ENCODE measurements at places on chromosomes 4 and X.

GRCh38 chr4:6257247-6258025 is 12.2 kb upstream of the WFS1 start:
- no peak for DNase-seq

- peak; percentile 60 for DNase-seq
These were observed 57.2 kb upstream of the FAM9C start for GRCh38 chrX:13101441-13102139.

- no peak for DNase-seq
These were observed 208.5 kb upstream of the FAT1 start for GRCh38 chr4:186932196-186932595.

- DNase-seq = no peak
These were observed 56.5 kb downstream of the ANTXR2 start for GRCh38 chr4:80016506-80016905.

DNA sequence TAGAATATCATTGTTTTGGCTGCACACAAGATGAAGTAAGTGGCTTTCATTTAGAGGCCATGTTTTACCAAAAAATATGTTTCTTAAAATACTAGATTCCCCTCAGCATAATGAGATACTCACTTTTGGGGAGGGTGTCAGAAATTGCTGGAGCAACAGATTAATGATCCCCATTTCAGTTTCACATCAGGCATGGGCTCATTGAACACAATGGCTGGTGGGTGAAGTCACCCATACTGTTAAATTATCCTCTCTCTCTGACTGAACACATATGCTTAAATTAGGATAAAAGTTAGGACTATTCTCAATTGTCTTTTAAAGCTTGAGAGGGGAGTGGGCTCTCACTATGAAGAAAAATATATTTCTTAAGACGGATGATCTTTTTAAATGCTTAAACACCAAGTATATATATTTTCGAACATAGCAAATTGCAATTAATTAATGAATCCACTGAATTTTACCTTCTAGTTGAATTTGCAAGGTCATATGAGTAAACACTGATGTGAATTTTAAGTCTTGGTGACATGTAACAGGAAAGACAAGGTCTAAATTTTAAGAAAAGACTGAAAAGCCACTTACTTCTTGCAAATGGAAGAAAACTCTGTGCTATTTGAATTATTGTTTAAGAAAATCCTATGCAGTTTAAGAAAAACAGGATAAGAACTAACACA is 2.5 kb downstream of the GPM6A start:
- DNase-seq = no peak

DNA sequence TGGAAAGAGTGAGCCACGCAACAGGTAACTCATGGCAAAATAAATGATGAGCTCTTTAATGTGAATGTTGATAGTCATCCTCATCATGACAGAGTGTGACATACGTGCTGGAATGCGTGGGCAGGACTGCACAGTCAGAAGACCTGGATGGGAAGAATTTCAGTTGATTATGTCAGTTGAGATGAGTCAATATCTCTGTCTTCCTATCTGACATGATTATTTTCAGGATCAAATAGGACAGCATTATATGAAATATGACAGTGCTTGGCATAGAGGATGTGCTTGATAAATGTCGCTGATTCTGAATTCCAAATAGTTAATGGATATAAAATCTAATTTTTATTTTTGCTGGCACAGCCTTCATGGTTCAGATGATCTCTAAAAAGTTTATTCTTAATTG is 95.1 kb downstream of the IL15 start:
- no peak for DNase-seq

- no peak for DNase-seq
These were observed 22.3 kb upstream of the DCUN1D4 start for GRCh38 chr4:51820443-51821234.

- no peak for DNase-seq
These were observed 600 bp downstream of the RADX start for GRCh38 chrX:106612393-106612763.

- no peak for DNase-seq
These were observed 93.3 kb downstream of the AKAP4 start for GRCh38 chrX:50107470-50107869.

DNA sequence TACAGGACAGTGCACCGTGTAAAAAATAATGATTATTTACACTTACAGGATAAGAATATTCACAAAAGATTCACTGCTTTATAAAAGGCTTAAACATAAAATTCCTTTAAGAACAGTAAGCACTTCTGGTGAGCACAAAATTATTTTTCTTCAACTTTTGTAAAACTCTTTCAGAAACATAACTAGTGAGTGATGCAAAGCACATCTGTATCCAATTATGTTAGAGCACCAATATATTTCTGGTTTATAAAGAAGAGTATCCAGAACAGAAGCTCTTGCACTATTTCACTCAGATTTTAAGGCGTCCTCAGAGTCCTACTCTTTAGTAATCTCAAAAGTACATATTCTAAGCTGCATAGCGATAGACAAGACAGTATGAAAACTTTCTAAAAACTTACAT is 276.0 kb downstream of the C4orf33 start:
- no peak for DNase-seq

- no peak for DNase-seq
These were observed 126.9 kb downstream of the ADAMTS3 start for GRCh38 chr4:72442147-72442546.

- DNase-seq = no peak
These were observed 349.3 kb downstream of the PTTG2 start for GRCh38 chr4:38309471-38309870.

DNA sequence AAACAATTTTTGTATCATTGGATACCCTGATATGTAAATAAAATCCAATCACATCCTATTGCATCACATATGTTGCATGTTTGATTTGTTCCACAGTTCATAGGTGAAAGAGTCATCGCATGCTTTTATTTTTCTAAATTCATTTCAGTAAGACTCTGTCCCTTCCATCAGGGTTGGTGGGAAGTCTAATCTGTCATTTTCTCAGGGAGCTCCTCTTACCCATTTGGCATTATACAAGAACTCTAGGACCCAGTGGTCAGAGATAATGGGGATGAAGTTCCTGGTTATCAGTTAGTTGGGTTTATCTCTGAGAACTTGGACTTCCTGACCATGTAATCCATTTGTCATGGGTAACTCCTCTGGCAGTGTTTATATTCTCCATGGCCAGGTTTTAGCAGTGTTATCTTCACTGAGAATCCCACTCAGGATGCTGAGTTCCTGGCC is 227.1 kb upstream of the JADE1 start:
- DNase-seq = no peak

GRCh38 chrX:132657876-132658275 is 169.0 kb upstream of the MBNL3 start:
- no peak for DNase-seq

DNA sequence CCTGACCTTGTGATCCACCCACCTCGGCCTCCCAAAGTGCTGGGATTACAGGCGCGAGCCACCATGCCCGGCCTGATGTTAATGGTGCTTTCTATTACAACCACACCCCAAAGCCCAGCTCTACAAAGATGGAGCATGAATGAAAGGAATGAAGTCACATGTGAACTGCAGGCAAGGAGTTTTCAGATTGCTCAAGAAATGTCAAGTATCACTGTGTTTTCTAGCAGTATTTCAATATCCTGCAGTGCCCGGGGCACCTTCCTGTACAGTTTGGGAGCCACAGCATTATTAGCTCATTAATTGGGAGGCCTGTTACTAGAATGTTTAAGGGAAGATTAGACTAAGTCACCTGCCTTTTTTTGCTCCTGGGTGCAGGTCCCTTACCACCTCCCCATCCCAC is 40.1 kb downstream of the PRIMPOL start:
- DNase-seq = no peak

DNA sequence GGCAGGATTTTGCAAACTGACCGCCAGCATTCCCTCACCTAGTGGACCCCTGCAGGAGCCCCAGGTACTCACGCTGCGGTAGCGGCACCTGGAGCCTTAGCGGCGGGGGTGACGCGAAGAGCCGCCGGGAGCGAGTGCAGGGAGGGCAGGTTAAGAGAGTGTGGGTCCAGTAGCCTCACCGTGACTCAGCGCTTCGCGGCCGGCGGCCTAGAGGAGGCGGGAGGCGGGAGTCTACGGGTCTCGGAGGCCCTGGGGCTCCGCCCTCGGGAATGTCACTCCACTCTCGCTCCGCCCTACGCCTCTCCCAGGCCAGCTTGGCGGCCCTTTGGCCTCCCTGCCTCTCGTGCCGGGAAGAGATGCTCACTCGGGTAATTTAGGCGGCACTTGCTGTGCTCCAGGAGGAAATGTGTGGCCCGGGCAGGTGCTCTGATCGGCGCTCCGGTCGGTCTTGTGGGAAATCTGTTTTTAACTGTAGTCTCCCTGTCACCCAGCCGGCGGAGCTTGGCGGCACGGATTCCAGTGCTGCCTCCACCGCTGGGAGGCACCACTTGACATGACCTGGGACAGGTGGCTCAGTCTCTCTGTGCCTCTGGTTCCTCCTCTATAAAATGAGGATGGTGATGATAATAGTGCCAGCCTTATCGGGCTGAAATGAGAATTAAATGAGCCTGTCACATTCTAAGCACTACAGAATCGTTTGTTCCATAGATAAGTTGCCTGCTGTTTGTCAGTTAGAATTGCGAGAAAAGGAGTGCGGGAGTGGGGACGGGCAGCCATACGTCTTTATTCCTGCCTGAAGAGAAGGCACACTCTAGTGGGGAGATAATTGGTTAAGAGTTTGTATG is at the start of gene PIR:
PIR (minus strand) TSS at position 216 of the 845 bp plus-strand sequence. CDS start 2,076 bp downstream, outside the sequence.
- peak; percentile 22 for DNase-seq

DNA sequence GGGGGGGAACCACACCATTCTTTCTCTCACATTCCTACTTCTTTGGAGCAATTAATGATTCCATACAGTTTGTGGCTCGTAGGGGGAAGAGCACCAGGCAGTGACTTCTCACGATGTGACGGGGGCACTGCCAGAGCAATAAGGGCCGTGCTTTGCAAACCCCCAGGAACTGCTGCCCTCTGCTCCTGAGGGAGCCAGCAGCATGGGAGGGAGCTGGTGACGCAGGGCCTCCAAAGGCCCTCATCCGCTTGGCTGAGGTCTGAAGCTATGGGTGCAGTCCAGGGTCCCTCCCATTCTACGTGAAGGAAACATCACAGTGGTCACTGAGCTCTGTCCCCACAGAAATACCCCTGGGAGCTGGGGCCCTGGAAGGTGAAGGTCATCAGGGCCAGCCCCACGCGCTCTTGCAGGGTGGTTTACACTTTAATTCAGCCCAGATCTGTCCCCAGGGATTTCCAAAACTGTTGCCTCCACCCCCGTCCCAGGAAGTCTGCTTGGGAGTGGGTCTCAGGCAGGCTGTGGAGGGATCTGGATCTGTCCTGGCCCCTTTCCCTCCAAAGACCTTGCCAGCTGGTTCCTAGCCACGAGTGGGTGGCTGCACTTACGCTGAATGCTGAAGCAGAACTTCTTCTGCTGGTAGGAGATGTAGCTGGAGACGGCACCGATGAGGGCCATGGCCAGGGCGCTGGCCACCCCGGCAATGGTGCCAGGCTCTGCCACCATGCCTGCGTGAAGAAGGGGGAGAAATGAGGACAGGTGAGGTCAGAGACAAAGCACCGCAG is 82.6 kb downstream of the MTMR1 start:
- DNase-seq = no peak

DNA sequence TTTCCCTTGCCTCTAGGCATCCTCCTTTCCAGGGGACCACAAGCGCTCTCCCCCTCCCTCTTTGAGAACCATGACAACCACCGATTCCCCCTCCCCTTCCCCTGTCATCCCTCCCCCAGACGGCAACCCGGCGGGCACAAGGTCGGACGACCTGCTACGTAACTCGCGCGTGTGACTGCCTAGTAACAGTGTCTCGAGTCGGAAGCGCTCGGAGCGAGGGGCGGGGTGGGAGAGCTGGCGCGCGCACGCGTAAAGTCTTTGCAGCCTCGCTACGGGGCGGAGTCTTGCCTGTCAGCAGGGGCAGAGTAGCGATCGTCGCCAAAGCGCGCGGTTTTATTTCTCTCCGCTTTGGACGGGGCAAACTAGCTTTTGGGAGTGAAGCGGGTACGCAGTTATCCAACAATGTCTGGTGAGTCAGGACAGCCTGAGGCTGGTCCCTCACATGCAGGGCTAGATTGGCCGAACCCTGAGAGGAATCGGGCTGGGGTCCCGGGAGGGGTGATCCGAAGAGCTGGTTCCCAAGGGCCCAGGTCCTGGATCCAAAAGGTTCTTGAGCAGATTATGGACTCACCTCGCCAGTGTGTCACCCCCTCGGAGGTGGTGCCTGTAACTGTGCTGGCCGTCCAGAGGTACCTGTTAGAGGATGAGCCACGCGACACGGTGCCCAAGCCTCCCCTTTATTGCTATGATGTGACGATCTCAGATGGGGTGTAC is at the start of gene RADX:
RADX (plus strand) TSS at position 300 of the 714 bp plus-strand sequence; CDS start at position 403, 103 bp downstream.
- peak; percentile 87 for DNase-seq

GRCh38 chr4:153322791-153323190 is 21.7 kb upstream of the MND1 start:
- DNase-seq = no peak

Measured in CD4-positive, alpha-beta T cell treated with Interleukin-2 at 100 ng/mL for 4 hours (primary cell).